Omental fat pad (tissue), 4 donors: ENCODE measurements at places on chromosomes 13 and 19.
A peak's percentile ranks its signal among the peaks of the same experiment; 100 is the strongest.

DNA sequence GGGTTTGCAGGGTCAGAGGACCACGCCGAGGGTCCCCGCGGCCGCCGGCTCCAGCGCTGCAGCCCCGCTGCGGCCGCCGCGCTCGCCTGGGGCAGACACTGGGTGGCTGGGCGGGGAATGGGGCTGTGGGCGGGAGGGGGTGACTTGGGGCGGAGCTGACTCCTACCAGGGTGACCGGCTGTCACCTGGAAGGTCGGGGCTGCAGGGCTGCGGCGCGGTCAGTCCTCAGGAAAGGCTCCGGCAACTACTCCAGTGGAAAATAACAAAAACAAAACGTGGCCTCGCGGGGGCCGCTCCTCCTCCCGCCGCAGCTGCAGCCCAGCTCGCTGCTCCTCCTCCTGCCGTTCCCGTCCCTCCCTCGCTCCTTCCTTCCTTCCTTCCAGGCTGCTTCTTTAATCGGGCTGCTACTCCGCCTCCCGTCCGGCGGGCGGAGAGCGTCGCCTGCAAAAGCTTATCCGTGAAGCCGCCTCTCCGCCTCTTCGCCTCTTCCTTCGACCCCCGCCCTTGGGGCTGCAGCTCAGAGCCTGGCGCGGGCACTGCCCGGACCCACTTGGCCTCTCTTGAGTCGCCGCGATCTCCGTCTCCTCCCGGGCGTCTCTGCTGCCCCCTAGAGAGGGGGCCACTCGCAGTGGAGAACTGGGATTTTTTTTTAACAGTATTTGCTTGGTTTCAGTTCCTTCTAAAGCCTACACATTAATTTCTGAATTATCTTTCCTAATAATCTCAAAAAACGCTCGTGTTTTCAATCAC lies at the start of gene TBC1D4:
TSS of gene TBC1D4 (minus strand) at position 100 of the 750 bp plus-strand sequence. CDS start 402 bp downstream, outside the sequence.
- peak; percentile 49 for DNase-seq

GRCh38 chr19:53772943-53773342 lies 51.2 kb downstream of the NLRP12 start:
- peak; percentile 48 for DNase-seq

DNA sequence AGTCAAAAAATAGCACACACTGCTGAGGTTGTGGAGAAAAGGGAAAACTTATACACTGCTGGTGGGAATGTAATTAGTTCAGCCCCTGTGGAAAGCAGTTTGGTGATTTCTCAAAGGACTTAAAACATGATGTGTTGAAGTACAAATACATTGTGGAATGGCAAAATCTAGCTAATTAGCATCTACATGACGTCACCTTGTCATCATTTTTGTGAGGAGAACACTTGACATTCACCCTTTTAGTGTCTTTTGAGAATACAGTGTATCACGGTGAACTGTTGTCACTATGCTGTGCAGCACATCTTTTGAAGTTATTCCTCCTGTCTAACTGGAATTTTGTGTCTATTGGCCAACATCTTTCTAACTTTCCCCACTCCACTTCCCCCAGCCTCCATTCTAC lies 5.6 kb downstream of the OR7A10 start:
- no peak for DNase-seq

DNA sequence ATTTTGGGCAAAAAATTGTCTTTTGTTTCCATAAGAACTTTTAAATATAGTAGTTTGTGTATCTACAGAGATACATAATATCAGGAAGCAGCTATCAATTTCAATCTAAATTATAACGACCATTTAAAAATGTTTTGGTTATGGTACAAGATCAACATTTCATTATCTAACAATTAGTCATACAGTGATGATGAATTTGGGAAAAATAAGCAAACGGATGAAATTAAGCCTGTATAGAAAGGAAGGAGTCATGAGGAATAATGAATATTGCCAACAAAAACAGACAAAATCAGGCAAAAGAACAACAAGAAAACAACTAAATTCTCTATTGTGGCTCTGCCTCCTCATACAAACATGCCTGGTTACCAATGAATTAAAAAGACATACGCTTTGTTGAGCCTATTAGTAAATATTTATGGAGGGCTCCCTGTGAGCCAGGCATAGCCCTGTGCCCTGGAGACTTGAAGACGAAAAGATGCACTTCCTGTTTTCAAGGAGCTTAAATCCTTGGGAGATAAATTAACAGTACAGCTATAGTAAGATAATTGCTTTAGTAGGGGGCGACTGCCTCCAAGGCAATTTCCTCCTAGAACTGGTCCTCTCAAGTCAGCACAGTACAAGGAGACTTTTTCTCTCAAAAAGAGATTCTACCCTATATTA lies 73.0 kb downstream of the NALCN start:
- no peak for DNase-seq

DNA sequence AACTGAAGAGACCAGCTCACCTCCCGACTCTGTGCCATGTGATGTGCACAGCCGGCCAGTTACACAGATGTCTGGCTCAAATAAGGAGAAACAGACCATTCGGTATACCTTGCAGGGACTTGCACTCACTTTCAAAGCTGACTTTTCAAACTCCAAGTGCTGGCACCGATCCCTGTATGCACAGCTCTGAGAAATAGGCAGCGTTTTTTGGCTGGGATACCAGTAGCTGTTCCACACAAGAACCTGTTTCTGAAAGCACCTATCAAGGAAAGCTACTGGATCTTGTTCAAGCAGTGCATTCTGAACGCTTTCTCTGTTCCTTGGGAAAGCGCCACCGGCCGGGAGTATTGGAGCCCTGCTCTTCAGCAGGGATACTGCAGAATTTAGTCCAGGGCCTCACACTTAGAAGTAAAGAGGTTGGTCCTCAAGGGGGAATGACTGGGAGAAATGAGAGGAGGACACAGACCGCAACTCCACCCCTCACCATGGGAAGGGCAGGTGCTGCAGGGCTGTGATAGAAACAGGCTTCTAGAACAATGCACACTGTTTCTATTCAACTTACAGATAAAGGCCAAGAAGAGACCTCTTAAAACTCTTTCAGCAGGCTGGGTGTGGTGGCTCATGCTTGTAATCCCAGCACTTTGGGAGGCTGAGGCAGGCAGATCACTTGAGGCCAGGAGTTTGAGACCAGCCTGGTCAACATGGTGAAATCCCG lies 53.6 kb upstream of the PABPC3 start:
- no peak for DNase-seq

DNA sequence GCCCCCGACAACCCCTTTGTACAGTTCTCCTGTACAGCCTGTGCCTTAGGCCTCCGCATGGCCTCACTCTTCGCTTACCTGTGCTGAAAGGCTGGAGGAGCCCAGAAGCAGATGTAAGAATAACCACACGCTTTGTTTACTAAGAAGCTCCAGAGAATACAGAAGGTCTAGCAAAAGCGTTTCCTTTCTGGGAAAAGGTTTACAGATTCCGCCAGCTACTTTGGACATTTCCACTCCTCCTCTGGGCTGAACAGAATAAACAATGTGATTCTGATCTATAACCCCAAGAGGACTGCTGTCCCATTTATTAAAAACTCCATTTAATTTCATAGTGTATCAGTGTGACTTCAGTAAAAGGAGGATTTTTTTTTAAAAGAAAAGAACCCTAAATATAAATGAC lies 339.2 kb downstream of the DNAJC15 start:
- DNase-seq = no peak

DNA sequence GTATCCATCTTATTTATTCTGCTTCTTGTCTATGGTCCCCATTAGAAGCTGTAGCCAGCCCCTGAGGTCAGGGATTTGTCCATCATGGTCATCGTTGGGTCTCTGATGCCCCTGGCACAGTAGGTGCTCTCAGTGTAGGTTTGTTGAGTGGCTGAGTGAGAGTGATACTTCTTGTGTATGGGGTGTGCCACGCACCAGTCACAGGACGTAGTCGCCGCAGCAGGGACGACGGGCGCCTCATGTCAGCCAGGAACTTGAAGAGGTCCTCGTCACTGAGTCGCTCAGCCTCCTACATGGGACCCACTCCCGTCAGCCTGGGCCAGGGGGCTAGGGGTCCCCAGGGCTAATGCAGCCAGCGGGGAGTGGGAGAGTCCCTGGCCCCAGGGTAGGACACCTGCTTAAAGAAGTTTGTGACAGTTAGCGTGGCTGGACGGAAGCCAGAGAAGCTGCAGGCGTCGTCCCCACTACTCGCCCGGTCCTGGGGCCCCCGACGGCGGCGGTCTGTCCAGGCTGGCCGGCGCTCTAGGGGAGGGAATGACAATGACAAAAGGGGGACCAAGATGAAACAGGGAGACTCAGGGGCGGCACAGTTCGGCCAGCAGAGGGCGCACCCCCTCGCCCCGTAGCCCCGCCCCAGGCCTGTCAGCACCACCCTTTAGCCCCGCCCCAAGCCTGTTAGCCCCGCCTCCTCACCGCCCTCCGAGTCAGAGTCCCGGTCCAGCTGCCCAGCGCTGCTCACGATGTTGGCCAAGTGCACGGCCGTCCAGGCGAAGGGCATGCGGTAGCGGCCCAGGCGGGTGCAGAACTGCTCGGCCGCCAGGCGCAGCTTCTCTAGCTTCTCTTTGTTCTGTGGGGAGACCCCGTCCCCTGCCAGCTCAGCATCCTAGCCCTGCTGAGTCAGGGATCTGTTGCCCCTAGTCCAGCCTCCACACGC lies 3.7 kb downstream of the ANGPTL8 start:
- peak; percentile 84 for DNase-seq

DNA sequence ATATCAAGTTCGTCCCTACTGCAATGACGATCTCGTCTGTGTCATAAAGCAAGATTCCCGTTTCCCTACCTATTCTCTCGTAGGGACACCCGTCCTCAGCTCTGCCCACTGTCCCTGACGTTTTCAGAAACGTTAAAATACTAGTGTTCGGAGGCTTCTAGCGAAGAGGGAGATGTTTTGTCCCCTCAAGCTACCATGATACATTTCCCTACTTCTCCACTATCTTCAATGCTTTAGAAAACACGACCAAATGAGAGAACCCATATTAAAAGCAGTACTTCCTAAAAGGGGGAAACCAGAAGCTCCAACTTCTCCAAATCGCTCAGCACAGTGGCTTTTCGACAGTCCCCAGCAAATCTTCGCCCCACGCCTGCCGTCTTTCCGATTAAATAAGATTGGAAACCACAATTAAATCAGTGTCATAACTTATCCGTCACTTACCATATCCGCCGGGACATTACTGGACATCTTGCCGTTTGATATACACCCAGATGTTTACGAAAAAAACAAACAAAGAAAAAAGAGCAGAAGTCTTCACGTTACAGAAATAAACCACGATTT lies 1.3 kb downstream of the UBL3 start:
- DNase-seq = no peak

DNA sequence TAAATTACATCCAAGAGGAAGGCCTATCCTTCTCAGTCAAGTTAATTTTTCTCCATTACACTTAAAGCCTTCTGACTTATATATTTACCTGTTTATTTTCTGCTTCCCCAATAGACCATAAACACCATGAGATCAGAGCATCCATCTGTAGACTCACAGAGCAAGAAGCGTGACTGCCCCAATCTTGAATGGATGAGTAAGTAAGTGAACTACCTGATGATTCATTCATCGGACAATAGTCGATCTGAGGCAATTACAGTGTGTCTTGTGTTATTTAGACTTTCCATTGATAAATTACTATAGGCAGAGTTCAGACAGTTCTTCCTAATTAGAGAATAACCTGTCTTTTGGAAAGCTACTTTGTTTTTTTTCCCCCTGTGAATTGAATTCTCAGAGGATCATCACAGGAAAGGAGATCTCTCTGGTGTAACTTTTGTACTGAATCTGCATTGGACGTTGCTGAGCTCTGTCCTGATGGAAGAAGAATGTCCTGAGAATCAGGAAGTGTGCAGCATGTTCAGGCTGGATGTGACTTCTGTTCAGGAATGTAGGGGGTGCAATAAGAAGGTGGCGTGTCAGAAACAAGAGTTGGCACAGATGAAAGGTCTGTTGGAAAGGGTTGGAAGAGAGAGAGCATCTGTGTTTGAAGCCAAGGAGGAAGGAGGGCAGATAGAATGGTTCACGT lies 367.0 kb downstream of the NALCN start:
- no peak for DNase-seq

GRCh38 chr19:44570984-44571684 lies 41.7 kb upstream of the CEACAM20 start:
- peak; percentile 44 for DNase-seq

GRCh38 chr13:36673352-36673751 lies 468 bp upstream of the SERTM1 start:
- DNase-seq = no peak

DNA sequence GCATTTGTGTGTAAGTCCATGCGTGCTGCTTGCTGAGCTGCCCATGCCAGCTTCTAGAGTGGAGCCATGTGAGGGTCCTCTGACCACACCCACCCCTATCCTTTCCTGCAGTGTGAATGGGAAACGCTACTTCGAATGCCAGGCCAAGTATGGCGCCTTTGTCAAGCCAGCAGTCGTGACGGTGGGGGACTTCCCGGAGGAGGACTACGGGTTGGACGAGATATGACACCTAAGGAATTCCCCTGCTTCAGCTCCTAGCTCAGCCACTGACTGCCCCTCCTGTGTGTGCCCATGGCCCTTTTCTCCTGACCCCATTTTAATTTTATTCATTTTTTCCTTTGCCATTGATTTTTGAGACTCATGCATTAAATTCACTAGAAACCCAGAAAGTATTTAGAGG lies 10.3 kb downstream of the TBCB start:
- DNase-seq = no peak

- no peak for DNase-seq
Measured at GRCh38 chr19:34282611-34283519, 28.5 kb downstream of the GARRE1 start.

GRCh38 chr19:53466726-53467484 lies 628 bp upstream of the ZNF813 start:
- no peak for DNase-seq

DNA sequence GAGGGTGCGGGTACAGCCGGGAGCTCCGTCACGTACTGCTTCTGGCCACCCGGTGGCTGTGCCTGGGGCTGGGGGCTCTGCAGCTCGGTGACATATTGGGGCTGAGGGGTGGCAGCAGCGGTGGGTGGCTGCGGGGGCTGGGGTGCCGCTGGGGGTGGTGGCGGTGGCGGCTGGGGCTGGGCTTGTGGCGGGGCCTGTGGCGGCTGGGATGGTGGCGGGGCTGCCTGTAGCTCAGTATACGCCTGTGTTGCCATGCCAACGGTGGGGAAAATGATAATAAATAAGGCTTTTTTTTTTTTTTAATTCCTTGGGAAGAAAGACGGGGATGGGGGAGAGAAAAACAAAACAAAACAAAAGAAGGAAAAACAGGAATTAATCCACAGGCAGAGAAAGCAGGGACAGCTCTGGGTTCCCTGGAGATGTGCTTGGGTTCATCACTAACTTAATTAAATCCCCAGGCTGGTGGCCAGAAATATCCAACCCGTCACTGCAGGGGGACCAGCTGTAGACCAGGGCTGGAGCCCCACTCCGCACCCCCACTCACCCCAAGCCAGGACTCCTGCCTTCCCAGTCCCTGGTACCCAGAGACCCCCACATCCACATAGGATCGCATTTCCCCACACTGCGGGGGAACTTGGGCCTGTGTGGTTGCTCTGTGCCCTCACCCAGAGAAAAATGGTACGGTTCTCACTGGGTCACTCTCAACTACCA lies 12.4 kb downstream of the RFX1 start:
- DNase-seq = no peak

- peak; percentile 66 for DNase-seq
Measured at GRCh38 chr19:10292206-10292788, 2.5 kb downstream of the ICAM5 start.

- no peak for DNase-seq
Measured at GRCh38 chr13:99983499-99984401, 2.2 kb downstream of the ZIC2 start.
